ENCODE measurements at places on chromosomes 12 and 14.

DNA sequence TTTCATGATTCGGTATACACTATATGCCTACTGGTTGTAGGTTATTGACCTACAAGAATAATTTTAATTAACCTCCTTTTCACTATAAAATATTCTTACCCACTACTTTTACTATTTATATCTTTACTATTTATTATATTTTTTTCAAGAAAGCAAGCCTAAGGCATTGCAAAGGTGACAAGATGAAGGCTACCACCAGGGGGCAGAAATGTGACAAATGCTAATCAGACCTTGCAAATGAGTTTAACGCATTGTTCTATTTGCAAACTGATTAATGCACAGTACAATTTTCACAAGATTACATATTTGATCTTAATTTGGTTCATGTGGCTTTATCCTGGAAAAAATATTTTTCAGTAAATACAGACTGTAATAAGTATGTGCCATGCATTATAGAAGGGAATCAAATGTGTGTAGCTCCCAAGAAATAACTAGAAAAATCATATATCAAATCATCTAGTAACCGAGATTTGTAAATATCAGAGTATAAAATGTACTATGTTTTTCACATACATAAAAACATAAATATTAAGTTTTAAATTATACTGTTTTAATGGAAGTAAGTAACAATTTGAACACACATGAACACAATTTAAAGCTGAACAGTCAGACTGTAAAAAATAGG is 107.0 kb downstream of the ADAMTS20 start:
- DNase-seq: peak; percentile 27

DNA sequence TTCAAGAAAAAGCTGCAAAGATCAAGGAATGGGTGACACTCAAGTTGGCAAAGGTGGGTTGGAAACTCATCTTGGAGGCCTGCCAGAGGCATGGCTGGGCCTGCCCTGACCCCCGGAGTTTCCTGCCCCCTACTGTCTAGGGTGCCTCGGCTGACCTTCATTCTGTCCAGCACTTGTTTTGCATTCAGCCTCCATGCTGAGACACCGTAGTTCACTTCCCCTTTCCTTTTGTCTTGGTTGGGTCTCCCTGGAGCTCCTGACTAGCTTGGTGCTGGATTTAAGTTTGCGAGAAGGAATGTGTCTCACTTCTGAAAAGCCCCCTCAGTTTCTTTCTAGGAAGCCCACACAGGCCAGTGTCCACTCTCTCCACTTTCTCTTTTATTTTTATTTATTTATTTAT is 26.5 kb downstream of the PLEKHH1 start:
- no peak for DNase-seq

DNA sequence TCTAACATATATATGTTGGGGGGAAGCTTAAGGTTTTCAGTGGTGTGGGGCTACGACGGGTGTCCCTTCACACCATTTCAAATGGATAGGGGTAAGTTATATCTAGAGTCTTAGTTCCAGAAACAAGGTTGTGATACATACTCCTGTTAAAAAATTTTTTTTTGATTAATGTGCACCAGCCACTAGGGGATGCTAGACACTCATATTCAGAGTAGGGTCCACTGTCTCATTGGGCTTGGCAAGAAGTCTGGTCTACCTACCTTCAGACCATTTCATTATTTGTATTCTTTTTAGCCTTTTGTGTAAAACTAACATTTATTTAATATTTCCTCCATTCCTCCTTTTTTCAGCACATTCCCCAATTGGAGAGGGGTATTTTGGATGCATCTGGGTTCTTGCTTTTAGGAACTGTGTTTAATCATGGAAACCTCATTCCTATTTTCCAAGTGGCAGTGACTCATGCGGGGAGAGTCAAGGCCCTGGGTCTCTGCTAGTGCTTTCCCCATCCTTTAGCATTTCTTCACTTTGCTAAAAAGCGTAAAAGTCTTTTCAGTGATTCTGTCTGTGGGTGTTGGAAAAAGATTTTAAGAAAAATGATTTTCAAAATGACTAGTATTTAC is 33.4 kb downstream of the ANO4 start:
- DNase-seq: no peak

DNA sequence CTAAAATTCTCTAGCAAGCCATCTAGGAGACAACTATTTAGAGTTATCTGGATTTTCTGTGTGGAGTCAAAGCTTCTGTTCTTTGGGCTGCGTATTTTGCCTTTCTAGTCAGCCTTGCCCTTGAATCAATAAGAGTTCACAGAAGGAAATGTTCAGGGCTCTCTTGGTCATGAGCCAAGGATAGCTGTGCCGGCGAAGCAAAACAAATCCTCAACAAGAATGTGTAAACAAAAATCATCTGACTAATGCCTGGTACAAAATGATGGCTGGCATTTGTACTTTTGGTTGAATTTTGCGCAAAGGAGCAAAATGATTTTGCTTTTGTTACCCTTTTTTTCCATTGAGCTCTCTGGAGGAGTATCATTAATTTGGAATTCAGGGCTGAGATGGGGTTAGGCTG is 171.1 kb downstream of the DACT1 start:
- DNase-seq: no peak

DNA sequence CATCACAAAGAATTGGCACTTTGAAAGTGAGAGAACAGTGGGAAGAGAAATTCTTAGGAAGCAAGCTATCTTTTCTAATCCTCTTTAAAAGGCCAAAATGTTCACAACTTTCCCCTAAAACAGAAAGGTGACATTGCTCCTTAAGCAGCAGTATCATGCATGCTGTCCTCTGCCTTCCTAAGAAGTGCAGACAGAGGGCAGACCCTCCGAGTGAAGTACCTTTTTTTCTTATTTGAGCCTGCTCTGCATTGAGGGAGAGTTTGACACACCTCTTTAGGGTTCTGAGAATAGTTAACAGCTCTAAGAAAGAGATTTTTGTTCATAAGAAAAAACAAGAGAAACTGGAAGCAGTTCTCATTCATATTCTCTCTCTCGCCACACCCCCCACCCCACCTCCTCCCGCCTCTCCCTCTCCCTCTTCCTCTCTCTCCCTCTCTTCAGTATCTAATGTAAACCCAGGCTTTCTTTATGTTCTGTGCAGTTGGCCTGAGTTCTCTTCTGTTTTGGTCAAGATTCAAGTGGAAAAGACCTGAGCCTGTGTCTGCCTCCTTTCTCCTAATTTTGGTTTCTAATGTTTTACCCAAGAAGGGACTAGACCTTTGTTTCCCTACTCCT is 709.1 kb downstream of the DIO2 start:
- no peak for DNase-seq

DNA sequence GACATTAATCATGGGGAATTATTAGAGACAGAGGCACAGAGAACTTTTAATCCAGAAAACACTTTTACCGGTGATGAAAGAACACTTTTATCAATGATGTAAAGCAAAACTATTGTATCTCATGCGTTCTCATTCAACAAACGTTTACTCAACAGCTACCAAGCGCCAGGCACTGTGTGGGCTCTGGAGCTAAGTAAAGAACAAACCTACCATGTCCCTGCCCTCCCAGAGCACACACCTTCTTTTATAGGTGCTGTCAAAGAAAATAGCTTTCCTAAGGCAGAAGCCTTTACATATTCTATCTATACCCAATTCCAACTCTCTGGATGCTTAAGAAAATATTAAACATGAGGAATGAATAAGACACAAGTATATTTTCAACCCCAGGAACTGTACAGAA is 91.1 kb downstream of the FOXN3 start:
- DNase-seq: no peak

DNA sequence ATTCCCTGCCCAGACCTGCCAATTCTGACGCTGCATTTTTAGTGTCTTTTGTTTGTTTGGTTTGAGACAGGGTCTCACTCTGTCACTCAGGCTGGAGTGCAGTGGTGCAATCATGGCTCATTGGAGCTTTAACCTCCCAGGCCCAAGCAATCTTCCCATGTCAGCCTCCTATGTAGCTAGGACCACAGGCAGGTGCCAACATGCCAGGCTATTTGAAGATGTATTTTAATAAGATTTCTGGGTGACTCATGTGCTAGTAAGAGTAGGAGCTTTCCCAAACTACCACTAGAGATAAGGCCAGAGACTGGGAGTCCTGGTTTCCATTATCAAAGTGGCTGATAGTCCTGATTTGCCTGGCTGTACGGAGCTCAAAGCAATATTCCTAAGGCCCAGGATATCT is 693.3 kb downstream of the MED13L start:
- DNase-seq: no peak

- DNase-seq: no peak
Observed at GRCh38 chr14:81991998-81992397, 458.3 kb upstream of the SEL1L start.

DNA sequence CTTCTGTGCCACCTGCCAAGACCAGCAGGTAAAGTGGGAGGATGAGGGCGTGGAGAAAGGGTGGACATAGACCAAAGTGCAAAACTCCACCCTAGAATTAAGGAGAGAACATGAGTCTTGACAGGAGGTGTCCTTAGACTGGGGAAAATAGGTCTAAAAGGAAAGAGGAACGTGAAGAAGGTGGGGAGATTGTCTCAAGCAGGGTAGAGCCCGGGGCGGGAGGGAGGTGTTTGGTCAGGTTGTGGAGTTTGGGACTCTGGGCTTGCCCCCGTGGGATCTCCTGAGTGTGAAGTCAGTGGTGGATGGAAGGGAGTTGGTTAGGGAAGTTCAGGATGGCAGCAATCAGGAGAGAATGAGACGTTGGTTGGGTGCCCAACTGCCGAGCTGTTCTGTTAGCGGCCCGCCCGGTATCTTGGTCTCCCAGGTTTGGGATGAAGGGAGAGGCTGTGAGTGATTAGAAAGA is 386 bp downstream of the DGKA start:
- no peak for DNase-seq

- no peak for DNase-seq
Observed at GRCh38 chr14:94029265-94029664, 3.1 kb downstream of the OTUB2 start.

DNA sequence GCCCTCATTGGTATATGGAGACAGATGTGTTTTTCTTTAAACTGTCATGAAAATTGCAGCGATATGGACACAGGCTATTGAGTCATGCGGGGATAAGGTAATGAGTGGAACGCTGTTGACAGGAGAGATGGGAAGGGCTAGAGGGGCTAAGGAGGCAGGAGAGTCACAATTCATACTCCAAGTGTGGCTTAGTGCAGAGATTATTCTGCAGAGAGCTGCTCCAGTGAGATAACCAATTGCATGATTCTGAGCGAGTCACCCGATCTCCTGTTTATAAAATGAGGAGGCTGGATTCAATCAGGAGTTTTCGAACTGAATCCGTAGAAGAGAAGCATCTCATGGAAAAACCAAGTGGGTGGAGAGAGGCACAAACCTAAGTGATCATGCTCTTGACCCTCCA is 106.4 kb upstream of the PLEKHG7 start:
- no peak for DNase-seq

GRCh38 chr14:54804538-54805041 is 98.0 kb downstream of the GCH1 start:
- DNase-seq: no peak

- no peak for DNase-seq
Observed at GRCh38 chr12:110466791-110467190, 1.3 kb downstream of the GPN3 start.

DNA sequence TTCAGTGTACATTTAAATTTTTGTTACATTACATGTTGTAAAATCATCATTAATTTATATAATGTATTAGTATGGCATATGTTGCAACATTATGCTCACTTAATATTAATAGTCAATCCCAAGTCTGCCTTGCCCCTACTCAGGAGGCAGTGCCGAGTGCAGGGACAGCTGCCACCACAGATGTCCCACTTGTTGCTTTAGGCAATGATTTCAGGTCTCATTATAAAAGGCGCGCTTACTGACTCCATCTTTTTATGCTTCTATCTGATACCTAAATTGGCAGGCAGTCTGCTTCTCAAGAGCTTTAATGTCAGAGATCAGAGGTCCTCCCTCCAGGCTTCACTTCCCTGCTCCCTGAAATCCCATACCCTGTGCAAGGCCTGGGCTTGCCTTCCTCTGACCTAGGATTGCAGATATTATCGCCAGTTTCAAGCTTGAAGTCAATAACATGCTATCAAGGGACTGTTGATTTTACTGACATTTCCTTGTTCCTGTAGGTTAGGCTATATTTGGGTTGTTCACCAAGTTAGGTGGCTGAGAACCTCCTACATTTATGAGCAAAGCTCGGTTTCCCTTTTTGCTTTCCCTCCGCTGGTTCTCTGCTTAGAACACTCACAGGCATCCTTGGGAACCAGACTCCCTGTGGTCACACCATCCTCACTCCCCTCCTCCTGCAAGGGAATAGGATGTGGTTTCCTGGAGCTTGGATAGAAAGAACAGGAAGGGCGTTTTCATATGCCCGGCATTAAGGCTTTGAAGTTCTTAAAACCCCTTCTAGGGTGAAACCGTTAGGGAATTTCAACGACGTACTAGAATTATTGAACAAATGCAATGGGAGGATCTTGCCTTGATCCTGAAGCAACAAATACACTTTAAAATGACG is 208.4 kb upstream of the FKBP4 start:
- DNase-seq: no peak

GRCh38 chr12:122819209-122819785 is 16.0 kb upstream of the HIP1R start:
- DNase-seq: no peak

DNA sequence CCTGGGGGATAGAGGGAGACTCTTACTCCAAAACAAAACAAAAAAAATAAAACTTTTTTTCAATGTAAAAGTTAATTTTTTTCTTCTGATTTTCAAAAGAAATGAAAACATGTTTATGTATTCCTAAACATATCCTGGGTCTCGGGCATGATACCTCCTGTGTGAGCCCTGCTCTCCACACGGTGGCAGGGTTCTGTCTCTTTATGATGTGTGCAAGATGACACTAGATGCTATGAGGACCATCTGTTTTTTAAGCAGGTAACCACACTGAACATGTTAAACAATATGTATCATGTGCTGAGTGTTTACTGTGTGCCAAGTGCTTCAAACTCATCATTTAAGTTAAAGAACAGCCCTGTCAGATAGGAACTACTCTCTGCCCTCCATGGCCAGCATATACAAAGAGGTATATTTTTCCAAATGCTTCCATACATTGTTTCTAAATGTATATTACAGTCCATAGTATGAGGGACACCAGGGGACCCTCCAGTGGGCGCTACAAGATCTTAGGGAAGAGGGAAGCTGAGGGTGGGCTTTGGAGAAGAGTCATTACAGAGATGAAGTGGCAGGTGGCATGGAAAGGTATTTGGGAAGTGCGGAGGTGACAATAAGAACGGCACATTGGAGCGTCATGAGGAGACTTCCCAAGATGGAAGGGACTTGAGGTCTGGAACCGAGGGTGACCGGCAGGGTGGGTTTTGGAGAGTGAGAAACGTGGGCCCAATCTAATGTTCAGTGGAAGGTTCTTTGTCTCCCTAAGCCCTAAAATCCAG is 28.5 kb downstream of the FOS start:
- DNase-seq: no peak

GRCh38 chr14:105375635-105376057 is 22.7 kb upstream of the TEX22 start:
- DNase-seq: peak; percentile 17

DNA sequence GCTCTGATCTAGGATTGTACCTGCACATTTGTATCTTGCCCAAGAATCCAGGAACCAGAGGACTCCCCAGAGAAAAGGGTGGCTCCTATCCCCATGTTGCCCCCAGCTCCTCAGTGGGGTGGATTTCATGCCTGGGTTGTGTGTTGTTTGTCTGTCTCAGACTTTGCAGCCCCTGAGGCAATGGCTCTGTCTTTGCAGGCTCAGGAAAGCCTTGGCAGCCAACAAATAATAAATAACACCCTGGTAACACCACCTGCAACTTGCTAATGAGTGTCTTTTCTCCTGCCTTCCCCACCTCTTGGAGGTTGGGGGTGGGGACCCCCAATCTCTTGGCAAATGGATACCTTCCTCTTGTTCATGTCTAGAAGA is 65.2 kb upstream of the CISTR start:
- no peak for DNase-seq

Measured in stimulated activated CD8-positive, alpha-beta memory T cell treated with anti-CD3 and anti-CD28 coated beads, Interleukin-7, amount 100 ng/mL, for 24 hours (primary cell).